Ecto neural progenitor cell (in vitro differentiated cells): ENCODE measurements at places on chromosomes 13 and 19.

- DNase-seq: no peak
Observed at GRCh38 chr19:13172346-13173138, 22.3 kb downstream of the IER2 start.

GRCh38 chr19:56508290-56508778 is 679 bp downstream of the ZNF471 start:
- no peak for DNase-seq

- DNase-seq: no peak
Observed at GRCh38 chr13:36275190-36276002, 22.2 kb downstream of the CCDC169 start.

GRCh38 chr19:39212375-39212742 is 8.3 kb upstream of the SYCN start:
- DNase-seq: peak; percentile 68

DNA sequence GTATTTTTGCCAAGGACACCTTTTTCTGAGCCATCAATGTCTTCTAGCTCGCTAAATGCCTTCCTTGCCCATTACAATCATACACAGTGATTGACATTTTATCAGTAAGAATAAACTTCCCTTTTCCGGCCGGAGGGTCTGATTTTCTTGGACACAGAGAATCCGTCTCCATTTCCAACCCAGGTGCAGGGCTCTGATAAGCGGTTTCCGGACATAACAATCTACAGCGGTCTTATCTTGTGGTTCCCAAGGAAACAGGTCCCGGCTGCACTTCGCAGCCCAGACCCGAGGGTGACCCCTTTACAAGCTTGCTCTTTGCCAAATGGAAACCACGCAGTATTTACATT is 5.1 kb upstream of the ZNF77 start:
- DNase-seq: no peak

DNA sequence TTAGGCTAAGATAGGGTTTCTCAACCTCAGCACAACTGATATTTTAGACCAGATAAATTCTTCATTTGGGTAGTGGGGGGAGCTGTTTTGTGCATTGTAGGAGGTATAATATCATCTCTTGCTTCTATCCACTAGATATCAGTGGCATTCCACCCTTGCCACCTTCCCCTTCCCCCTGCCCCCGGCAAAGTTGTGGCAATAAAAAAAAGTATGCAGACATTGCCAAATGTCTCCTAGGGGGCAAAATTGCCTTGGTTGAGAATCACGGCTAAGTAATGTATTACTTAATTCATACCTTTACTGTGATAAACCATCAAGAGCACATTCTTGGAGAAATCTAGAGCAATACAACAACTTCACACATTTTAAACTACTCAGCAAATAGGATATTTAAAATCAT is 51.4 kb downstream of the UBL3 start:
- DNase-seq: no peak

- DNase-seq: no peak
Observed at GRCh38 chr13:73833325-73834070, 300.7 kb downstream of the KLF12 start.

- DNase-seq: no peak
Observed at GRCh38 chr13:71067165-71067815, 799.7 kb downstream of the DACH1 start.

GRCh38 chr13:99657848-99658260 is 156.6 kb downstream of the TM9SF2 start:
- DNase-seq: peak; percentile 79

DNA sequence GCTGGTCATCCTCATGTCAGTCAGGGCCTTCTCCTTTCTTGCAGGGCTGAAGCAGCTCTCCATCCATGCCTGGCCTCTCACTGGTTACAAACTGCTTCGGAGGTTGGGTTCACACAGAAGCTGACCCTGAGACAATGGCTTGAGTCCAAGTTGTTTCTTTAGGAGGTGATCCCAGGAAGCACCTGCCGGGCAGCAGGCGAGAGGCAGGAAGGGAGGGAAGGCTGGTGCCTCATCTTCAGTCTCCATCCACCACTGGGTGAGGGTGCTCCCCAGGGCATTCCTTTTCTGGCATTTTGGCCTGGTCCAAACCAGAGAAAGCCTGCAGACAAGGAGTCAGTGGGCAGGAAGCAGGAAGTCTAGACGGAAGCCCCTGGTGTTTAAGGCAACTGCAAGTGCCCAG is 17.6 kb upstream of the SPATA13 start:
- no peak for DNase-seq

GRCh38 chr13:114099918-114100445 is 32.4 kb downstream of the RASA3 start:
- peak; percentile 69 for DNase-seq

- no peak for DNase-seq
Observed at GRCh38 chr13:27266917-27267316, 3.7 kb upstream of the RASL11A start.

- no peak for DNase-seq
Observed at GRCh38 chr13:109224033-109224432, 562.4 kb downstream of the IRS2 start.

DNA sequence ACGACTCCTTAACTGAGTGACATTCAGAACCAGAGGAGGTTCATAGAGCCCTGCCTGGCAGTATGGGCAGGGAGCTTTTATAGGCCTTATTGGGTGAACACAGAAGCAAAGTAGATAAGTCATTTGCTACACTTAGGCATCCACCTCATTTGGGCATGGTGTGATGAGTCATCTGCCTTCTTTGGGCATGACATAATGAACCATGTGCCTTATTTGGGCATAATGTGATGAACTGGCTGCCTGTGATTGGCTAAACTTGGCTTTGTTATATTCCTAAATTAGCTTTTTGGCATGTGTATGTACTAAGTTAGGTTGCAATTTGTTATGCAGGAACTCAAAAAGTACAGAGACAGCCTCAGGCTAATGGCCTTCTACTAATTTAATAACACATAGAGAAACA is 2210.2 kb upstream of the PCDH20 start:
- DNase-seq: no peak

GRCh38 chr19:6516659-6517291 is 14.1 kb upstream of the TNFSF9 start:
- DNase-seq: peak; percentile 96

DNA sequence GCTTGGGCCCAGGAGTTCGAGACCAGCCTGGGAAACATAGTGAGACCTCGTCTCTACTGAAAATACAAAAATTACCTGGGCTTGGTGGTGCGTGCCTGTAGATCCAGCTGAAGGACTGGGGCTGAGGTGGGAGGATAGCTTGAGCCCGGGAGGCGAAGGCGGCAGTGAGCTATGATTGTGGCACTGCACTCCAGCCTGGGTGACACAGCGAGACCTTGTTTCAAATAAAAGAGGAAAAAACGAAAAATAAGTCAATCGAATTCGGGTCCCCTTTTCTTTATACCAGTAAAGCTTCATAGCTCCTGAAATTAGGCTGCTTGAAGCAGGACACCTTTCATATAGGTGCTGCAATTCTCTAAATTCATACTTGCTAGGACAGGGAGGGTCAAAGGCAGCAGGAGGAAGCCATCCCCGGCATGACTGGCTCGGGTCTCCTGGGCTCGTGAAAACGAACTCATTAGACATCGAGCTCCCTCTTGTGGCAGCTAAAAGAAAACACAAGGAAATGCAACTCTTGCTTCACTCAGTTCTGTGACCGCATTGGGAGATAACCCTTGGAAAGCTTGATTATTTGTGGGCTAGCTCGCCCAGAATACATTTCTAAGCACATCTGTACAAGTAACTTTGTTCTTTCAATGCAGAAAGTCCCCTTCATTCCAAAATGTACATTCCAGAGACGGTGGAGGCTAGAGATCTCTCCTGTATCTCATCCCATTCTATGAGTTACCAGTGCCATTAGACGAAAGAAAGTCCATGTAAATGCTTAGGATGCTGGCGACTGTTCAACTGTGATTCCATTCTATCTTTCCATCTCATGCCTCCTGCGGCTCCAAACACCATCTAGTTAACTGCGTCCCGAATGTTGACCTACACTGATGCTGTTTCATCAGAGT is 16.8 kb downstream of the FPR2 start:
- DNase-seq: peak; percentile 57

DNA sequence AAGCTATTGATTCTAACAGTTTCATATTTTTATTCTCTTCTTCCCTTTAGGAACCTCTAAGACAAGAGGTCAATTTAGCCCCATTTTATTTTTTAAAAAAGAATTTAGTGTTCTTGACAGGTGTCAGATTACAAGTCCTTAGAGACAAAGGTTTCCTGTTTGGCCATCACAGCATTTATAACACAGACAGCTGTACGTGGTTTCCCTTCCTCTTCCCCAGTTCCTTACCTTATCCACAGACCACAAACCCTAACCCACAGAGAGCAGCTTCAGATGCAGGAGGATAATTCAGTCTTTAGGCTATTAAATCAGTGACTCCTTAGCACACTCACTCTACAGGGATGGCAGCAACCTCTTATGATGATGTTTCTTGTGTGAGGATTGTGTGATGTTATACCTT is 1210.1 kb downstream of the DIAPH3 start:
- no peak for DNase-seq

- no peak for DNase-seq
Observed at GRCh38 chr19:36488118-36488845, 1.1 kb downstream of the ZNF566 start.

DNA sequence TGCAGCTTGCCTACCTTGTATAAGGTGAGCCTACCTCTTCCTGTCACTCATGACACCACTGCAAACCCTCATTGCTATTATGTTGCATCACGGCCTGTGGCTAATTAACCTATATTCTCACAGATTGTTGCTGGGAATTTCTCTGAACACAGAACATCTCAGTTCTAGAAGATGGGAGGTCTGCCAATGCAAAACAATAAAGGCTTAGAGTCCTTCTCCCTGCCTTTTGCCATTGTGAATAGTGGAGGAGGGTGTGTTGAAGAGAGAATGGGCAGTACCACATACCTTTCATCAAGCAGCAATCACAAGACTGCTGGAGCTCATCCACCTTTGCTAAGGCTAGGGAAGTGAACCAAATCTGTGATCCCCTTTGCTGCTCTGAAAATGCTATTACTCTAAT is 34.4 kb downstream of the WDFY2 start:
- DNase-seq: no peak

- DNase-seq: no peak
Observed at GRCh38 chr19:32624410-32624809, 43.4 kb downstream of the PDCD5 start.

- DNase-seq: no peak
Observed at GRCh38 chr13:33994198-33994597, 176.2 kb downstream of the RFC3 start.

DNA sequence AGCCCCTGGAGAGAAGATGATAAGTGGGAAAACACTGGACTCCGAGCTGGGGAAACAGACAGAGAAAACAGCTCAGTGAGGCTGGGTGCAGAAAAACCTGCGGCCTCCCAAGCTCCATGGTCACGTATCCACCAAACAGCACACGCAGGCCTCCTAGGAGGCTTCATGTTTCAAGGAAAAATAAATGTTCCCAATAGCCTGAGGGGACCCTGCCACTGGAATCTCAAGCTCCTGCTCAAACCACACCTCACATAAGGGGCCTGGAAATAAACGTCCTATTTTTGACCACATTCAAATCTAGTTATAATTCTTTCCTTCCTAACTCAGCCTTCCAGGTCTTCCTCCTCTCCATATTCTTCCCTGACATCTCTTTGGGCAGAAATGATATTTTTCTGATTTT is 225.7 kb downstream of the ABCC4 start:
- DNase-seq: no peak

DNA sequence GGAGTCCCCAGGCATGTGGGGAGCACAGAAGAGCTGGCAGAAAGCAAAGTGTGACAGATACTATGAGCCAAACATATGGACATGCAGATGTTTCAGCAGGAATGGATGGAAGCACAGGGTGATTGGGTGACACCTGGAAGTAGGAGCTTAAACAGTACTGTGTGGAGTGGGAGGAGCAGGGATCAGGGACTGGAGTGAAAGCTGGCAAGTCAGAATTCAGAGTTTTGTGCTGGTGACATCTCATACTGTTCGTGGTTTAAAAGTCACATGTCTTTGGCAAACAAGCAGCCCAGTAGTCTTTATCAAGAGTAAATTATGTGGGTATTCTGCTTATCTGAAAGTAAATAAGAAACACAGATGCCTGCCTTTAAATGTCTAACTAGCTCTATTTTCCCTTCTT is 408.2 kb downstream of the COG6 start:
- no peak for DNase-seq

- DNase-seq: no peak
Observed at GRCh38 chr13:44311011-44311780, 62.4 kb upstream of the SERP2 start.

DNA sequence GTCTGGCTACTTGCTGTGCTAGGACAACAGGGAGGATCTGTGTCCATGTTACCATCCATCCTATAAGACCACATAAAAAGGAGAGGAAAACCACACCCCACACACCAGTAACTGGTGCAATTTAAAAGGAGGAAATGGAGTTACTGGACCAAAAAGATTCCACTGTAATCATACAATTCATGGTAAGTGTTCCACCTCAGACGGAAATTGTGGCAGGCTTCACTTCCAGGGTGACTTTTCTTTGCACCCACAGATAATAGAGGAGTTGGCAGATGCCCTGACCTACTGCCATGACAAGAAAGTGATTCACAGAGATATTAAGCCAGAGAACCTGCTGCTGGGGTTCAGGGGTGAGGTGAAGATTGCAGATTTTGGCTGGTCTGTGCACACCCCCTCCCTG is 2.4 kb downstream of the AURKC start:
- DNase-seq: no peak

DNA sequence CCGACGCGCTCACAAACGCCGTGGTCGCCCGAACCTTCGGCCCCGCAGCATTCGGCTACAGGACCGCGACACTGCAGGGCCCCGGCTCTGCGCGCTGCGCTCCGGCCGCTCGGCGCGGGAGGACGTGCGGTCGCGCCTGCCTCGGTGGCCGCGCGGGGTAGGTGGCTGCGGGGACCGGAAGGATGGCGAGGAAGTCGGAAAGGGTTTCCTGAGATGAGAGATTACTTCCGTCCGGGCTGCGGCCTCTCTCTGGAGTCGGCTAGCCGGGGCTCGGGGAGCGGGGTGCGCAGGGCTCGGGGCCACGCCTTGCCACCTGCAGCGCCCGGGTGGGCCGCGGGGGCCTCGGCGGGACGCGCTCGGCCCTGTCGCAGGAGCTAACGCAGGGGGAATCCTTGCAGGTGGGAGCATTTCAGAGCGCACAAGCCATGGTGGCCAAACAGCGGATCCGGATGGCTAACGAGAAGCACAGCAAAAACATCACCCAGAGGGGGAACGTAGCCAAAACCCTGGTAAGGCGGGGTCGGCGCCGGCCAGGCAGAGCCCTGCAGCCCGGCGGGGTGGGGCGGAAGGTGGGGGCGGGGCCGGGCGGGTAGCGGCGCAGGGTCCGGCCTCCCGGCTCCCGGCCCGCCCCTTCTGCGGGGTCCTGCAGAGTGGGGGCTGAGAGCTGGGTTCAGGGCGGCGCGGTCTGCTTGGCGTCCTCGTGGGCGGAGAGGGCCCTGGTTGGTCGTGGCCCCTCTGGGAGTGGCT is at the start of gene SERP2:
Gene SERP2, plus strand, starts transcription at position 224 of the 747 bp plus-strand sequence. Its CDS starts 202 bp downstream, at position 426.
- DNase-seq: peak; percentile 84

DNA sequence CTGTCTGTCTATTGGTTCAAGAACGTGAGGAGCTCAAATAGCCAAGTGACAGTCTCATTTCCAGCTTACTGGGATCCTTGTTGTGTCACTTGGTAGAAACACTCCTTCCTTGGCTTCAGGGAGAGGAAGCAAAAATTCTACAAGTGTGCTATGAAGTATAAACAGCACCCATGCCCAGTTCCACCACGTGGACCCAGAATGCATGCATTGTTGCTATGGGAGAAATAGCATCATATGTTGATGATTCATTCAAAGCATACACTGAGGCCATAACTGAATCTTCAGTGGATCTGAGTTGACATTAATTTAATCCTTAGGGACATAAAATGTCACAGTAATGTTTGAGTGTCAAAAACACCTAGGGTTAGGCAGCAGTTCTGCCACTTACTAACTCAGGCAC is 199.0 kb upstream of the RXFP2 start:
- DNase-seq: no peak
